GM18507 (cell line): ENCODE measurements at places on chromosomes 5 and 9.

- DNase-seq = no peak
Measured at GRCh38 chr5:173715607-173716006, 99.2 kb upstream of the BOD1 start.

DNA sequence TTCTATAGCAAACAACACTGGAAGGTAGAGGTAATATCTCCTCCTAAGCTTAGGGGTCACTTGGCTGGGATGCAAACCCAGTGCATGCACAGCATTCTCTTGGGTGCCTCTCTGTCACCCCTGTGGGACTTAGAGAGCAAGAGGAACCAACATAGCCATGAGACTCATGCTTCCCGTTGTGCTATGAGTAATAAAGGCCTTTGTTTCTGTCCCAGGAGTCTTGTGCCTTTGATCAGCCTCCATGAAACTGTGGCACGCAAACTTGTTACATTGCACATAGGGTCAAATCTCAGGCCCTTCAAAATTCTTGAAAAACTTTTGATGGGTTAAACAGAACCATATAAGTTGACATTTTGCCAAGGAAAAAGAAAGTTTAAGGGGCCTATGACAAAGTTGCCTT is 272.8 kb downstream of the TAF11L14 start:
- no peak for DNase-seq

DNA sequence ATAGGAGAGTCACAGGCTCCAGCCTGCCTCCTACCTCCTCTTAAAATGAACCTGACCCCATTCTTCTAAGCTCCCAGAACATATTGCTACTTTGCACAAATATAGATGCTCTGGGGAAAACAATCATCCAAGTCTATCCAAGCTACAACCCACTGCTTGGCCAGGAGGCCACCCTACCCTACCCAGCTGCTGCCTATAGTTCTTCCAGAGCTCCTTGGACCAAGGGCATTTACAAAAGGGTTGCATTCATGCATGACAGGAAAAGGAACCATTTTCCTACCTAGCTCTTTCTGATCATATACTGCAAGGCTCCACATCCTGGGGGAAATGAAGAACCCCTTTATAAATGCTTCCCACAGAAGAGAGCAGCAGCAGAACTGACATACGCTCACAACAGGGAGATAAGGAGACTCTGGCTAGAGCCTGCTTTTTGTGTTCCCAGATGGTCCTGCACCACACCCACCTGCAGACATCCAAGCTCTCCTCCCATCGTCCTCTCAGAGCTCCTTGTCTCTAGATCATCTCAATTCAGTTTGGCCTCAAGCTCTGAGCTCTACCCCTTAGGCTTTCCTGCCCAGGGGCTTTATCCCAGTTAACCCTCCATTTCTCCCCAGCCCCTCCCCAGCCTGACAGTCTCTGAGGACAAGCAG is 185.5 kb downstream of the SPOCK1 start:
- DNase-seq = no peak

- DNase-seq = no peak
Measured at GRCh38 chr5:63053019-63053638, 474.5 kb downstream of the LRRC70 start.
